ENCODE measurements at places on chromosomes 4 and X. TPM values are rescaled to one million over a fixed set of nuclear protein-coding genes. Genes with fewer than 3 reads are reported as not detected.
A peak's percentile ranks its signal among the peaks of the same experiment; 100 is the strongest.

Gene PAGE2
- total RNA-seq = not detected

Gene LARP7
- 44.4 TPM for total RNA-seq

Gene MAD2L1
- total RNA-seq = 8.1 TPM

Gene WWC2
- total RNA-seq = 30.2 TPM

Gene AFF2
- total RNA-seq = 0.41 TPM

Gene NAP1L2
- 0.55 TPM for total RNA-seq

Gene COX7B2
- total RNA-seq = not detected

GRCh38 chrX:155747520-155747919, 133.6 kb upstream of the VAMP7 start:
- DNase-seq = no peak

- DNase-seq = no peak
These were observed 242.8 kb downstream of the EVC2 start for GRCh38 chr4:5465529-5465928.

DNA sequence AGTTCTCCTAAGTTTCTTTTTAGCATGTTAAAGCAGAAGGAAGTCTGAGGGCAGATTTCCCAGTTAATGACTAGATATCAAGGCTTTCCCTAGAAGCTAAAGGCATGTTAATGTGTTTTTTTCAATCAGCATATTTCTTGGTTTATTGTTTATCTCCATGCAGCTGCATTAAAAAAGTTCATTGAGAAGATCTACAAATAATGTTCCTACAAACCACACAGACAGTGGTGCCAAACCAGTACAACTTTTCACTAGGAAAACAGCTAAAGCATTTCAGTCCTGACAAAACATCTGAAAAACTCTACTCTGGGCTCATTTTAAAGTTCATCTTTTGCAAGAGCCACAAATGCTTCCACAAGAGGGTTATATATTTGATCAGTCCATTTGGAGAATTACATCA, 320.0 kb downstream of the ADGRL3 start:
- DNase-seq = no peak

- no peak for DNase-seq
These were observed 179.7 kb downstream of the STIM2 start for GRCh38 chr4:27040356-27040755.

DNA sequence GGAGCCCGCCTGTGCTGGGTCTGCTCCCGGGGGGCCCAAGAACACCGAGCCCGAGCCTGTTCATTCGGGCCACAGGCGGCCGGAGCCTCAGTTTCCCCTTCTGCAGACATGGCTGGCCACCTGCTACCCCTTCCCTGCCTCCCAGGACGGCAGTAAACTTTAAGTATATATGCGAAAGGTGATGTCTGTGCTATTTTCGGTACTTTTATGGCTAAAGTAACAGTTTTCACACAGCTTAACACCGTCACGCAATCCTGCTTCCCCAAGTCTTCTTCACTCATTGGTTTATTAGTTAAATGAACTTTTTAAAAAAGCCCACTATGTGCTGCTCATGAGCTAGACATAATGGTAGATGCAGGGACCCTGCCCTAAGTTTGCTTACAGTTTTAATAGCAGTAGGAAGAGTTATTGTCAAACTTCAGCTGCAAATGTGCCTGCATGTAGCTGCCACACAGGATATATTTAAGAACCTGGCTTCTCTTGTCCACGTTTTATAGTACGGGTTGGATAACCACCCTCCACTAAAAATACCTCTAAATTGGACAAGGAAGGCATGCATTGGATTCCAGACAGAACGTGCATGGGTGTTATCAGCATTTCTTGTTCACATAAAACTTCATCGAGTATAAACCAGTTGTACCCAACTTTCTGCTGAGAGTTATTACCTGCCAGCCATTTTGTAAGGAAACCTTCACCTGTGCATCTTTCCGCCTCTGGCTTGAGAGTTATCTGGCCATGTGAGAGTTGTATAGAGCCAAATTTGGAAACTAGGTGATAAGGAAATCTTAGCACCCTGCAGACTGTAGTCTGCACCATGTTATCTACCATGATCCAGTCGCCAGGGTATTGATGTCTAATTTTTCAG, 741 bp downstream of the ANAPC4 start:
- DNase-seq = no peak

DNA sequence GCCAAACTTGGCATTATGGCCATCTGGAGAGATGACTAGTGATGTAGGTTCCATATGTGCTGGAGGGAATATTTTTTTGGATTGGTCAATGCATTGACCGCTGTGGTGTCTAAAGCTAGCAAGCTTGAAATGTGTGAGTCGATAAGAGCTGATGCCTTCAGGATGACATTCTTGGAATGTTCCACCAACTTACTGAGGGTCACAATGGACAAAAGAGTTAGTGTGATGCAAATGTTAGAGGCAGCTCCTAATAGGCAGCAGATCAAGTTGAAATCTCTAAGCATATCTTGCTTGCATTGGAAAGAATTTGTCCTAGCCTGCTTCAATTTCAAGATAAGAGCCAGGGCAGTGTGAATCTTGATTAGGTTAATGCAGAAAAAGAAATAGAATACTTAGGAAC, 210.4 kb upstream of the AFF2 start:
- no peak for DNase-seq

GRCh38 chrX:37509349-37509748, 62.1 kb upstream of the LANCL3 start:
- DNase-seq = no peak

DNA sequence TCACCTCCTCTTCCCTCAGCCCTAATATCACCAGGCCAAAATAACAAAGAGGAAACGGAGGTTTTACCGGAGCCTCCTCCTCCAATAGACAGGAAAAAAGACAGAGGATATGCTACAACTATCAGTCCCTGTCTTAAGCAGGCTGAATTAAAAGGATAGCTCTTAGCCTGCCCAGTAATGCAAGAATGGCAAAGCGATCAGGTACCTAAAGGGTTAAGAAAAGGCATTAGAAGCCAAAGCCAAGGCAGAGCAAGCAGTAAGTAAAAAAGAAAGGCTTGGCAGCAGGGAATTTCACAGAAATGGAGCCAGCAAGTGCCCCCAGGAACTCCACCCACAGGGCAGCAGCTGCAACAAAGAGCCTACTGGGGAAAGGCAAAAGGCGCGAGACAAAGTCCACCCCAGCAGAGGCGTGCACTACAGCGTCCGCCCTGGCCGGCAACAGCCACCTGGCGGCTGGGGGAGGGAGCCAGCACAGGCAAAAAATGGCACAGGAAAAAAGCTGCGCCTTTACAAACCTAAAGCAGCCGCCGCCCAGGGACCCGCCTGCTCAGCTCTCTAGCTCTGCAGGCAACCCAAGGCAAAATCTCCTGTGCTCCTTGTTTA, 220.6 kb upstream of the ZC4H2 start:
- DNase-seq = no peak

DNA sequence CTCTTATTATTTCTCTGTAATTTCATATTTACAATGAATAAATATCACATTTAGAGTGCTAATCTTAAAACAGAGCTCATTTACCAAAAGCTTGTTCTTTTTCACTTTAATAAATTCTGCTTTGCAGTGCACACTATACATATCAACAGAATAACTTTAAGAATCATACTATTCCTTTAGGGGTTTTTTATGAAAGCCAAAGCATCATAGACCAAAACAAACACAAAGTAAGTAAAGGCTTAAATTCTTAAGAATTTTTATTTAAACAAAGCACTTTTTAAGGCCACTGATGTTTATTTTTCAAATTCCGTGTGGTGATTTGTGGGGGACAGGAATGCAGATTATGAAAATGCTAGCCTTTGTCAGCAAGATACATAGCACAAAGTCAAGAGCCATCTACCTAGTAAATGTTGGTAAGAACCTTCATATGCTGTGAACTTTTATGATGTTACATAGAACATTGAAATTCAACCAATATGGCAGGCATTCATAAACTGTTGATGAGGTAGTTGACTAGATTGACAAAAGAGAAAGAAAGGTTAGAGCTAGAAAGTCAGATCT, 17.8 kb downstream of the TIGD2 start:
- no peak for DNase-seq

DNA sequence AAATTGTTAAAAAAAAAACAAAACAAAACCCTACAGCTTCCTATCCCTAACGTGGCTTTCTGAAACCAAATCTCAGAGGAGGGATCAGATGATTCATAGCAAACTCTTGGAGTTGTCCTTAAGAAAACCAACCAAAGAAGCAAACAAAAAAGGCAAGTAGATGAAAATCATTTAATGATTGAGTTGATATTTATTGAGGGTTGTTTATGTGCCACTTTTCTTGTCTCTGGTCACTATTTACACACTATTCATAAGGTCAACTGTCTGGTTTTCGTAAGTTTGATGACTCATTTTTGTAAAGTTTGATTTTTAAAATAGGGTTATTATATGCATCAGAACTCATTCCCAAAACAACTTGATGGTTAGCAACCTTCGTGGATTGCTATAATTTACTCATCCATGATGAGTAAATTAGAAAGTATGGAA, 133.4 kb downstream of the UNC5C start:
- no peak for DNase-seq

- no peak for DNase-seq
These were observed 1.6 kb downstream of the LRBA start for GRCh38 chr4:151013491-151013890.

DNA sequence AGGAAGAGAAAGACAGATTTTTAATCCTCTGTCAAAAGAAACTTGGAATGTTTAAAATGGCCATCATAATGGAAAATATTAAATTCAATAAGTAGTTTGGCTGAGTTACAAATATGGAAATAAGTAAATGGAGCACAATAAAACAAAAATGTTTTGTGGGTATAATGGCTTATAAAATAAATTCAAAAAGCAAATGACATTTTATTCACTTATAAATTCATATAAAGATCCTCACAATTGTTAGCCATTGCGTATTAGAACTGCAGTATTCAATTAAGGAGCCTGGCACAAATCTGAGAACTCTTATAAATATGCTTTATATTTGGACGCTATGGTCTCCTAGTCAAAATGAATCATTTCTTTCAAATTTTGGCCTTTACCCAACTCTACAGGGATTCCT, 339.0 kb upstream of the PABPC4L start:
- no peak for DNase-seq

- no peak for DNase-seq
These were observed 174.8 kb downstream of the ENOX2 start for GRCh38 chrX:130728208-130728607.

DNA sequence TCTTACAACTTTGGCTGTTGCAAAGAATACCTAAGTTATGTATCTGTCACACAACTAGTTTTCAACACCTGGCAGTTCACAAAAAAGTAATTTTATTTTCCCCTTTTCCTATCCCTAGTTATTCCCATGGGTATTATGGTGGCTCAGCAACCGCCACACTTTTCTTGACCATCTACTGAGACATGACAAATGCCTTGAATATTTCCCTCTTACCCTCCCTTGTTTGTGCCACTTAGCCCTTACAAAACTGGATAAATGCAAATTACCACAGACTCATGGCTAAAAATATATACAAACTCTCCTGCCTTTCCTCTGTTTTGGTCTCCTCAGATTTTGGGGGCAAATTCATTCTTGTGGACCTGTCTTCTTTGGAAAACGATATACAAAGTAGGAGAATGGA, 72.1 kb downstream of the AMOT start:
- DNase-seq = no peak

DNA sequence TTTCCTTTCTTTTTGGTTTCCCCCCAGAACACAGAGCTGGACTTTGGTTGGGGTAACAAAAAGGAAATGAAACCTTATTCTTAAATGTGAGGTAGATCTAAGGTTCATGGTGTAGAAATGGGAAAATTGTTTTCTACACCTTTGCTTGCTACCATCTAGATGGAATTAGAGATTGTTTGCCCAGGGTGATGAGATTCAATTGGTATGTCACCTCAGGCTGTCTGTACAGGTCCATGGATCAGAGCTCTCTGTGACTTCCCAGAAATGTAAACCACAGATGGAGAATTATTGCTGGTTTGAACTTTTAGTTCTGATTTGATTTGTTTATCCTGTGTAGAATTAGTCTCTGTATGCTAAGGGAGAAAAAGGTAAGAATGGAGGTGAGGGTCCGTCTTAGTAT, 146.7 kb downstream of the PCDH7 start:
- DNase-seq = peak; percentile 23

DNA sequence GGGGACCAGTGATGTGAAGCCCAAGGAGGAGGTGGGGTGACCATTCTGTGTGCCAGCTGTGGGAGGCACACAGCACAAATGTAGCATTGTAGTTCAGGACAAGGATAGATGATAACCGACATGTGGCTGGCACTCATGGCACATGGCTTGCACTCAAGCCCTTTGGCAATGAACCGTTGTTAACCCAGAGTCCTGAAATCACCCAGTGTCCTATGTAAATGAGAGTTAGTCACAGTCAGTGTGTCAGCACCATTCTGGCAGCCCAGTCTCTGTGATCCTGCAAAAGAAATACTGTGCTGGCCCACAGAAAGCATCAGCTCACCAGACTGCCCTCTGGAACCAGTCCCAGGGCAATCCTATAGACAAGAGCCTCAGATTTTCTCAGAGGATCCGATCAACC, 339.3 kb downstream of the MID1IP1 start:
- DNase-seq = no peak

DNA sequence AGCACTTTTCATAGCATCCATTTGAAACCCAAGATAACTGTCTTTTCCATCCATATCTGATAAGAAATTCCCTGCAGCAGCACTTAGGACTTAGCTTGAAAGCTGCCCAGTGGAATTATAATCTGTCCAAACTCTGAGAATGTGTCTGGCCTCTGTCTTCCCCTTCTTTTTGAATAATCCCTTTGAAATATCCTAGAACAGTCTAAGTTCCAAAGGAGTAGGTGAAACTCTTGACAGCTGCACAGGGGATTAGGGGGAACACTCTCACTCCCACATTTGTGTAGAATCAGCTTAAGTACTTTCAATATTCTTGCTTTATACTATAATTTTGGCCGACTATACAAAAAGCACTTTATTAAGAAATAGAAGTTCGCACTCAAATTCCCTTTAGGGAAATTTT, 157.7 kb downstream of the PAPSS1 start:
- DNase-seq = no peak

GRCh38 chr4:33536898-33537297, 2707.4 kb downstream of the ARAP2 start:
- DNase-seq = no peak

DNA sequence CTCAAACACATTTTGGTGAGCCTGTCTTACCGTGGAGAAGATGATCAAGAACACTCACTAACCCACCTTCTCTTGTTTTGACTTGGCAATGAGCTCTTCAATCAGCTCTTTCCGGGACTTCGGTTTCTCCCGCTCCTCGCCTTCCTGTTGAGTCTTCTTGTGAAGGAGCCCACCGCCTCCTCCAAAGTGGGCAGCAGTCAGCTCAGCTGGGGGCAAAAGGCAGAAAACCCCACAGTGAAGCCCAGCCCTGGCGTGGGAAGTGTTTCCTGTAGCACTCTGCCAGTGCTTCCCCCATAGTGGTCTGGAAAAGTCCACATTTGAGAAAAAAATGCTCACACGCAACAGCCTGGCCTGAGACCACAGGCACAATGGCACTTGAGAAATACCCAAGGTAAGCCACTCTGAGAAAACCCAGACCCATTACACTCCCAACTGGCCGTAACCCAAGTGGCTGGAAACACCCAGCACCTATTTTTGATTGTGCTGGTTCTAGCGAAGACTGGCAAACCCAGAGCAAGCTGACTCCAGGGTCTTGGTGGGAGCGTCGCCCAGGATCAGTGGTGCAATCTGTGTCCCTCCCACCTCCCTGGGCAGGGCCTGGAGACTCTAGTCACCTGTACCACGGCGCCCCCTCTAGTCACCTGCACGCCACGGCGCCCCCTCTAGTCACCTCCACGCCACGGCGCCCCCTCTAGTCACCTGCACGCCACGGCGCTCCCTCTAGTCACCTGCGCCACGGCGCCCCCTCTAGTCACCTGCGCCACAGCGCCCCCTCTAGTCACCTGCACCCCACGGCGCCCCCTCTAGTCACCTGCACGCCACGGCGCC, 8.6 kb downstream of the NOP14 start:
- DNase-seq = no peak

- peak; percentile 50 for DNase-seq
These were observed 106.6 kb upstream of the ATP6AP2 start for GRCh38 chrX:40474205-40474626.

- no peak for DNase-seq
These were observed 1761.3 kb upstream of the IGFBP7 start for GRCh38 chr4:58871509-58871908.
